GM23338 (cell line): ENCODE measurements at places on chromosomes 5 and 9. TPM values are rescaled to one million over a fixed set of nuclear protein-coding genes. Genes with fewer than 3 reads are reported as not detected.

GRCh38 chr5:84437673-84438315, 53.1 kb upstream of the EDIL3 start:
- no peaks in the 10 kb centered on the region for H3K27me3 ChIP-seq
- no peak for DNase-seq
- no peaks in the 10 kb centered on the region for H3K36me3 ChIP-seq
- H3K4me1 ChIP-seq: no peaks in the 10 kb centered on the region

DNA sequence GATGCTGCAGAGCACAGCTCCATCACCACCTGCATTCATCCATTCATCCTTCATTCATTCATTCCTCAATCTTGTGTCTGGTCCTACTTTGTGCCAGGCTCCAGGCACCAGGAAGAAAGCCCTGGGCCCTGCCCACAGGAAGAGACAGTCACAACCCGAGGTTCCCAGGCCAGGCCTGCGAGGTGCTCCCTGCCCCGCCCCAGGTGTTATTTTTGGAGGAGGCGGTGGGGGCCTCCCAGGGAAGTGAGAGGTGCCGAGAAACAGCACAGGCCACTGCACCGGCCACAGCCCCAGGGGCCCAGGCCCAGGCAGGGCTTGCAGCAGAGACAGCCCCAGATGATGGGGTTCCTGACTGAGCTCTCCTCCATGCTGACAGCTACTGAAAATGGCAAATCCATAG, 33.4 kb downstream of the VAV2 start:
- no peak overlapping the region for H3K4me3 ChIP-seq
- no peaks in the 10 kb centered on the region for H3K36me3 ChIP-seq
- H3K27ac ChIP-seq: peak overlapping the region; percentile 80; the same call in 1 of the 2 replicates
- no peaks in the 10 kb centered on the region for H3K27me3 ChIP-seq
- peaks cover 40% of the 10 kb centered on the region for H3K4me1 ChIP-seq

- peaks cover 9% of the 10 kb centered on the region for H3K36me3 ChIP-seq
- peaks cover 64% of the 10 kb centered on the region for H3K27me3 ChIP-seq
- DNase-seq: peak; percentile 65
These were observed 1.9 kb upstream of the ANKRD18A start for GRCh38 chr9:38622288-38622674.

GRCh38 chr5:132313961-132314432, 19.8 kb downstream of the SLC22A4 start:
- H3K36me3 ChIP-seq: no peaks in the 10 kb centered on the region
- no peak overlapping the region for H3K4me3 ChIP-seq
- no peaks in the 10 kb centered on the region for H3K4me1 ChIP-seq
- no peaks in the 10 kb centered on the region for H3K27me3 ChIP-seq

- H3K27me3 ChIP-seq: no peaks in the 10 kb centered on the region
- H3K4me1 ChIP-seq: no peaks in the 10 kb centered on the region
- DNase-seq: no peak
- no peaks in the 10 kb centered on the region for H3K36me3 ChIP-seq
- H3K4me3 ChIP-seq: no peak overlapping the region
- no peak overlapping the region for H3K27ac ChIP-seq
These were observed 140.1 kb downstream of the MTX3 start for GRCh38 chr5:79850941-79851340.

- no peak for DNase-seq
- H3K27ac ChIP-seq: no peak overlapping the region
These were observed 364.4 kb upstream of the CDH9 start for GRCh38 chr5:27402828-27403227.

GRCh38 chr5:118722122-118723020, 266.0 kb downstream of the DTWD2 start:
- H3K27me3 ChIP-seq: no peaks in the 10 kb centered on the region
- no peak overlapping the region for H3K27ac ChIP-seq
- H3K36me3 ChIP-seq: no peaks in the 10 kb centered on the region
- peaks cover 2% of the 10 kb centered on the region; the same call in 1 of the 2 replicates for H3K4me1 ChIP-seq
- no peak overlapping the region for H3K4me3 ChIP-seq
- DNase-seq: no peak

TLE1 gene
- total RNA-seq: 125 and 132 TPM in 2 replicates

- no peaks in the 10 kb centered on the region for H3K36me3 ChIP-seq
- no peak for DNase-seq
- H3K4me1 ChIP-seq: no peaks in the 10 kb centered on the region
- H3K27me3 ChIP-seq: no peaks in the 10 kb centered on the region
- no peak overlapping the region for H3K27ac ChIP-seq
- no peak overlapping the region for H3K4me3 ChIP-seq
These were observed 146.4 kb downstream of the SGCD start for GRCh38 chr5:156473269-156473908.

HARS2 gene
- 21.6 and 29.6 TPM in 2 replicates for total RNA-seq

PCDHB11 gene
- 0.47 and 1.3 TPM in 2 replicates for total RNA-seq

GRCh38 chr9:128159522-128159783, 612 bp upstream of the BBLN start:
- peak overlapping the region; percentile 94 for H3K27ac ChIP-seq
- H3K27me3 ChIP-seq: no peaks in the 10 kb centered on the region
- peak overlapping the region; percentile 59 for H3K4me3 ChIP-seq
- H3K36me3 ChIP-seq: no peaks in the 10 kb centered on the region
- no peak for DNase-seq
- H3K4me1 ChIP-seq: peaks cover 4% of the 10 kb centered on the region; the same call in 1 of the 2 replicates

- DNase-seq: no peak
- no peaks in the 10 kb centered on the region for H3K36me3 ChIP-seq
- no peak overlapping the region for H3K27ac ChIP-seq
- H3K27me3 ChIP-seq: no peaks in the 10 kb centered on the region
- 0 out of 2 replicates have a peak, but pooled peaks cover 4% of the 10 kb centered on the region for H3K4me1 ChIP-seq
- H3K4me3 ChIP-seq: no peak overlapping the region
These were observed 524.8 kb downstream of the RAB3C start for GRCh38 chr5:59107692-59108091.

DNA sequence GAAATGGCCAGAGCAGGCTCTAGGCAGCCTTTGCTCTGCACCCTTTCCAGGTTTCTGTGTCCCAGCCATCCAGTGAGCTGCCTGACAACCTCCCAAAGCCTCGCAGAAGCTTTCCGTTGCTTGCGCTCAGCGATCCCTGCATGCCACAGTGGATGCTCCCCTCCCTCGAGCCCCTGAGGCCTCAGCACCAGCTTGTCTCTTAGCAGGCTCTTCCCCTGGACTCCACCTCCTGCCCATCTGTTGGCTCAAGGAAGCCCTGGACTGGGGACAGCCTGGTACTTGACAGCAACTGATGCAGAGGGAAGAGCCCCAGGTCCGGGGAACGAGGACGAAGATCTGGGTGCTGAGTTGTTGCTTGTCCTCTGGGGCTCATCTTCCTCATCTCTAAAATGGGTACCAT, 23.2 kb downstream of the TSPAN17 start:
- no peaks in the 10 kb centered on the region for H3K27me3 ChIP-seq
- DNase-seq: no peak
- H3K4me3 ChIP-seq: no peak overlapping the region
- no peaks in the 10 kb centered on the region for H3K36me3 ChIP-seq

- DNase-seq: no peak
- H3K4me1 ChIP-seq: peaks cover 57% of the 10 kb centered on the region
- H3K36me3 ChIP-seq: peaks cover 20% of the 10 kb centered on the region; the same call in 1 of the 2 replicates
- H3K27ac ChIP-seq: no peak overlapping the region
- no peaks in the 10 kb centered on the region for H3K27me3 ChIP-seq
These were observed 101.4 kb downstream of the ZNF462 start for GRCh38 chr9:106964329-106964728.

FRMD3 gene
- 1.2 and 2.6 TPM in 2 replicates for total RNA-seq

DNA sequence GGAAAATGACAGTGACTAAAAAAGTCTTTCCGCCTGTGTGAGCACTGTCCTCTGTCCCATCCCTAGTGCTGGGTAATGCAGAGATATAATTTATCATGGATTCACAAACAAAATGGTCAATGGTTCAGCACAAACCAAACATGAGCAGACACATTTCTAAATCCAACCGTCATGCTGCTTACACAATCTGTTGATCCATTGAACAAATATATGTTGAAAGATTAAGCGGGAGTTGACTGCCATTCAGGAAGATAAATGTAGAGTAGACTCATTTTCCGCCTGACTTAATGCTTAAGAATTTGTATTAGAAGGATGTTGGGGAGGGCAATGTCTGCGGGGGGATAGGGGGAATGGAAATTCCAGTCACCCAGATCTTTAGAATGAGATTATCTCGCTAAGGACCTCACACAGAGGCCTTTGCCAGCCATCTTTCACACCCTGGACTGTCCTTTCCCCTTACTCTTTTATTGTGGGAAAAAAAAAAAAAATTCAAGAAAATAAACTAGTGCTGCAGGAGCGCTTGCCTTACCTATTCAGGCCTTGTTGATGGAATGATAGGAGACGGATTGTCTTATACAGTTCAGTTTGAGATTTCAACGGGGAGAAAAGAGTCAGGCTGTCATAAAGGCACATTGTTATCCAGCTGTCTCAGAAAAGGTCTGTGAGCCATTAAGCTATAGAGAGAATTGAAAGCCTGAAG, 153.7 kb downstream of the TLE1 start:
- H3K4me1 ChIP-seq: peaks cover 18% of the 10 kb centered on the region; the same call in 1 of the 2 replicates
- H3K27me3 ChIP-seq: no peaks in the 10 kb centered on the region
- H3K4me3 ChIP-seq: no peak overlapping the region
- no peaks in the 10 kb centered on the region for H3K36me3 ChIP-seq
- no peak overlapping the region for H3K27ac ChIP-seq

DNA sequence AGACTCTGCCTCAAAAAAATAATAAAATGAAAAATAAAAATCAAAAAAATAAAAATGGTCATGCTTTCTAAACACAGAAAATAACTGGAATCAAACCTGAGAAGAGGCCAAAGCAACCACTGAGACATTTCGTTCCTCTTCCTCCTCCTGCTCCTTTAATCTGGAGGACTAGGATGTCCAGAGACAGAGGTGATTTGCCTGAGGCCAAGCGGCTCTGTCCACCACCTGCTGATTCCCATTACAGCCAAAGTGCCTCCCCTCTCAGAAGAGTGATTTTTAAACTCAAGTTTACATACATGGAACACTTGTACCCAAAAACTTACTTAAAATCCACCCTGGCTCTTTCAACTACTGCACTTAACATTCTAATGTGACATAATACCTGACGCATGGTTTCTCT, 65.6 kb downstream of the TLE1 start:
- H3K36me3 ChIP-seq: peaks cover 11% of the 10 kb centered on the region; the same call in 1 of the 2 replicates
- H3K4me3 ChIP-seq: no peak overlapping the region
- no peak for DNase-seq

DNA sequence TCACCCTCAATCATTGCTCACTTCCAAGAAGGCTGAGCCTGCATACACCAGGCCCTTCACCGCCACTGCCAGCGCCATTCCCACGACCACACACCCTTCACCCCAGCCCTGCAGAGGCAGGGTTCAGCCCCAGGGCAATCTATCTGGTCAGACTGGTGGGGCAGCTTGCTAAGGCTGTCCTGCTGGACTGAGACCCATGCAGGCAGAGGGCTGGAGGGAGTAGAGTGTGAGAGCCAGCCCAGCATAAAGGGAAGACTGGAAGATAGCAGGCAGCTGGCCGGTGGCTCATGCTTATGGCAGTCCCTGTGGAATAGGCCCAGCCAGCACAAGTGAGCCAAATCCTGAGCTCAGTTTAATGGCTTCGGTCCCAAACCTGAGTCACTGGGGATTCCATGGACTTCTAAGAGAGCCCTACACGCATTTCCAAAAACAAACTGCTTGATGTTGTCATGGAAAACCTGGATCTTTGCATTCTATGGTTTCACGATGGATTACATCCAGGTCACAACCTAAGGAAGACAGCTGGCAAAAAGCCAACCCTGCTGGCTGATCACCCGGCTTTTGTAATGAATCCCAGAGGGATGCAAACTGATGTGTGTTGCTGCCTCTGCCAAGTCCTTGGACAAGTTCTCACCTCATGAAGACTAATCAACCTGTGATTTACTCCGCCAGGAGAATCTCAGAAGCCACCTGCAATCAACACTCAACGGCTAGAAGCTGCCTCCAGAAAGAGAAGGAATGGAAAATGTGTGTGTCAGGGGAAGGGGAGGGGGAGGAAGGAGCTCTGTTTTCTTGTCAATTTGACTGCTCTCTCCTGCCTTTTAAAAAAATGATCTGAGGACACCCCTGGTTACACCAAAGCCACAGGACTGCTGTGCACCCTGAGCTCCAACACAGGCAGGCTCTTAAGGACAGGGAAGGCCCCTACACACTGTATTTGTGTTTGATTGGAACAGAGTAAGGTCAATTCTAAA, 143.6 kb downstream of the LHFPL2 start:
- H3K27ac ChIP-seq: no peak overlapping the region; the same call in 1 of the 2 replicates
- no peaks in the 10 kb centered on the region for H3K36me3 ChIP-seq
- peaks cover 36% of the 10 kb centered on the region for H3K4me1 ChIP-seq
- no peak overlapping the region for H3K4me3 ChIP-seq

- no peak overlapping the region for H3K4me3 ChIP-seq
- H3K4me1 ChIP-seq: no peaks in the 10 kb centered on the region
- DNase-seq: no peak
- no peaks in the 10 kb centered on the region for H3K27me3 ChIP-seq
- H3K36me3 ChIP-seq: no peaks in the 10 kb centered on the region
These were observed 256.8 kb upstream of the ADAMTS16 start for GRCh38 chr5:4883360-4883759.

DNA sequence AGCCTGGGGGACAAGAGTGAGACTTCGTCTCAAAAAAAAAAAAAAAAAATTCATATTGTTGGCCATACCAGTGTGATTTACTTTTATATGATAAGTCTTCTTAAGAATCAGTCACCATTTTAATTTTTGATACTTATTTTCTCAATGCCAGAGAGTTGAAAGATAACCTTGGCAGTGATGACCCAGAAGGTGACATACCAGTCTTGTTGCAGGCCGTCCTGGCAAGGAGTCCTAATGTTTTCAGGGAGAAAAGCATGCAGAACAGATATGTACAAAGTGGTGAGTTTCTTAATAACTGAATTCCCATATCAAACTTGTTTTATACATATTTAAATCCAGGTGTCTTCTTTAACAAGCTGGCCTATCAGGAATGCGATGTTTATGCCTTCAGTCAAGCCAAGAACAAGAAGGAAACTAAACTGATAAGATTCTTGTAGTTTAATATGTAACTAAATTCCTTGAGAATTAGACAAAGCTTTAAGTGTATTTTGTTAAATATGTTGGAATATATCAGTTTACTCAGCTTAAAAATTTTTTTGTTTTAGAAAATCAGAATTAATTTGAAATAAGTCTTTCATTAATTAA, 81.5 kb downstream of the NIPBL start:
- DNase-seq: no peak
- no peak overlapping the region for H3K27ac ChIP-seq
- H3K4me3 ChIP-seq: no peak overlapping the region
- no peaks in the 10 kb centered on the region for H3K36me3 ChIP-seq

DNA sequence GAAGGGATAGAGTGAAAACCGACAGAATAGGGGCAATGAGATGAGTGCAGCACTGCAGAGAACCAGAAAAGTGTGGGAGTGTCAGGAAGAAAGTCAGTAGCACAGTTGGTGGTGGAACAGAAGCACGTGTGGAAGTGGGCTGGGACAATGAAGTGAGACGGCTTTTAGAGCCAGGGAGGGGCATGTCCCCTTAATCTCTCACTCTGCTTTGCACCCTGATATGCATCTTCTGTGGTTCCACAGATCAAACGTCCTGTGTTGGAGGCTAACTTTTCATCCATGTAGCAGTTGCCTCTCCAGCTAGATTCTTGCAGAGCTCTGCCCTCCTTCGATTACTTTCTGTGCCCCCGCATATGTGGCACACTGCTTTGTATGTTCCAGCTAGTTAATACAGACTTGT, 163.6 kb downstream of the DOCK8 start:
- no peaks in the 10 kb centered on the region for H3K4me1 ChIP-seq
- no peak overlapping the region for H3K27ac ChIP-seq
- H3K27me3 ChIP-seq: no peaks in the 10 kb centered on the region
- no peak for DNase-seq
